ENCODE measurements at places on chromosomes 4 and X.

GRCh38 chr4:114041117-114041475 lies 61.6 kb upstream of the ARSJ start:
- no peak for DNase-seq

- no peak for DNase-seq
Observed at GRCh38 chrX:68827256-68827655, 1.6 kb upstream of the EFNB1 start.

GRCh38 chrX:78619834-78620233 lies 39.3 kb downstream of the RTL3 start:
- no peak for DNase-seq

GRCh38 chr4:77922158-77923094 lies 59.8 kb downstream of the MRPL1 start:
- DNase-seq: no peak

GRCh38 chr4:128974136-128974581 lies 119.2 kb downstream of the SCLT1 start:
- DNase-seq: no peak

GRCh38 chr4:151012820-151013219 lies 2.3 kb downstream of the LRBA start:
- DNase-seq: no peak

- no peak for DNase-seq
Observed at GRCh38 chr4:70945046-70945445, 42.9 kb downstream of the MOB1B start.

- no peak for DNase-seq
Observed at GRCh38 chr4:185194924-185195888, 8.6 kb downstream of the CFAP97 start.

GRCh38 chr4:188767496-188767895 lies 628.3 kb downstream of the TRIML1 start:
- DNase-seq: no peak

DNA sequence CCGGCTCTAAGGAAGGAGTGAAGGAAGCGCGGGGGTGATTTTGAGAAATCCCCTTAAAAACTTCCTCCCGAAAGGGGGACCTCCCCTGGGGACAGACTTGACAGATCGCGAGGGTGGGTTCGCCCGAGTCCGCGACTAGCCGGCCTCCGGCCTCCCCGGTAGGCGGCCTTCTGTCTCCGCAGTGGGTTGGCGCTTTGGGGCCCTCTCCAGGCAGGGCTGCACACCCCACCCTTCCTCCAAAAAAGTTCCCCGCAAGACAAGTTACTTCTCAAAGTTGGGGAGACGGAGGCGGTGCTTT lies 24.8 kb downstream of the HOPX start:
- peak; percentile 45 for DNase-seq

DNA sequence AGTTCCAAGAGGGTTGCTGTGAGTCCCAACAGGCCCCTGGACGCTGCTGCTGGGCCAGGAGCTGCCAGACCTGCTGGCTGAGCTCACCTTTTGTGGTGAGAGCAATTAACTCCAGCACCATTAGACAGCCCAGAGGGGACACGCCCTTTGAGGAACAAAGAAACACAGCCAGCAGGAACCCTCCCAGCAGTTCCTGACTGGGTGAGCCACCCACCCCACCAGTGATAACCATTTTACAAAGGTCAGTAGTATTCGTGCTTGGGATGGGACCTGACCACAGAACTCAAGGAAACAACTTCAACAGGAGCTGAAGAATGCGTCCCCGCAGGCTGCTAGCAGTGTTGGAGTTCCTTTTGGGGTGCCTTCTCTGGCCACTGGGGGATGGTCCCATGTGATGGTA lies 38.8 kb upstream of the AFAP1 start:
- DNase-seq: no peak

Measured in activated T-helper 9 cell treated with anti-CD3 and anti-CD28 coated beads, Interleukin-2, amount 50 U/mL, for 16 hours (primary cell).